ENCODE measurements at places on chromosomes 16 and 17. TPM values are rescaled to one million over a fixed set of nuclear protein-coding genes. Genes with fewer than 3 reads are reported as not detected.

The GTF3C1 gene
- total RNA-seq, result 56.1 TPM

The ARL5C gene
- total RNA-seq, result not detected

The PRCD gene
- 1.1 TPM for total RNA-seq

DNA sequence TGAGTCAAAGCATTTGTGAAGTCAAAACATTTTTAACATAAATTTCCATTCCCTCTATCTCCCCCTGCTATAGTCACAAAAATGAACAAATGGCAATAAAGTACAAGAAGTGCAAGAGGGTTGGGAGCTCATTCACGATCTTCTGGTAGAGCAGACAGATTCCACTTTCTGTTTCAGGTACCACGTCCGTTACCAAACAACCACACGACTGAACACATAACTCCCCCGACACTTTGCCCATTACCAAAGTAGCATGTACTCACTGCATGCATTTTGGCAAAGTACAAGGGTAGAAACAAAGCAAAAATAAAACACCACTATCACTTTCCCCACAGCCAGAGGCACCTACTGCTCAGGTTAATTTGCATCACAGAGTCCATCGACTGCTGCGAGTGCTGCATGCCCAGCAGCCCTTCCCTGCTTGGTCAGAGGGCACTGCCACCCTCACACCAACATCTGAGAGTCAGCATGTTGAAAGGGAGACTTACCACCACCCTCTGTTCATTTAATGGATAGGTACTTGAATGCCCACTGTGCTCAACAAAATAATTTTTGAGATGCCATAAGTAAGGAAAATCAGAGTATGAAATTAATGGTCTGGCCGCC lies 150.3 kb upstream of the AXIN2 start:
- no peak for DNase-seq
- no peaks in the 10 kb centered on the region for H3K27me3 ChIP-seq
- H3K27ac ChIP-seq, result no peak overlapping the region
- no peaks in the 10 kb centered on the region for H3K36me3 ChIP-seq

DNA sequence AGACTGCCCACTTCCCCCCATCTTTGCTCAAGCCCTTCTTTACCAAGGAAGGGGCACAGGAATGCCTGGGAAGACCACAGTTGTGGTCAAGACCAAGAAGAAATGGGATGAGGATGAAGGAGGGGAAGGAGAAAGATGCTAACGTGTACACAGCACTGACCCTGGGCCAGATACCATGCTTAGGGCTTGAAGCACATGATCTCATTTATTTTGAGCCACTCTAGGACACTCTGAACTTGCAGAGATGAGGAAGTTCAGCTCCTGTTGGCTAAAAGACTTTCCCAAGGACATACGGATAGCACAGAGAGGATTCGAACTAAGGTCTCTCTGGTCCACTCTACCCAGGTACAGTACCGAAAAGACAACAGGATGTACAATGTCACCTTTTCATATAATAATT lies 42.6 kb downstream of the PIK3R5 start:
- no peak for DNase-seq
- peaks cover 51% of the 10 kb centered on the region for H3K36me3 ChIP-seq
- no peak overlapping the region for H3K4me3 ChIP-seq

GRCh38 chr16:3980253-3981111 lies 100.0 kb upstream of the CREBBP start:
- DNase-seq, result no peak
- H3K4me1 ChIP-seq, result peaks cover 1% of the 10 kb centered on the region
- peaks cover 4% of the 10 kb centered on the region for H3K36me3 ChIP-seq
- no peak overlapping the region for H3K4me3 ChIP-seq
- H3K27ac ChIP-seq, result no peak overlapping the region
- no peaks in the 10 kb centered on the region for H3K27me3 ChIP-seq

DNA sequence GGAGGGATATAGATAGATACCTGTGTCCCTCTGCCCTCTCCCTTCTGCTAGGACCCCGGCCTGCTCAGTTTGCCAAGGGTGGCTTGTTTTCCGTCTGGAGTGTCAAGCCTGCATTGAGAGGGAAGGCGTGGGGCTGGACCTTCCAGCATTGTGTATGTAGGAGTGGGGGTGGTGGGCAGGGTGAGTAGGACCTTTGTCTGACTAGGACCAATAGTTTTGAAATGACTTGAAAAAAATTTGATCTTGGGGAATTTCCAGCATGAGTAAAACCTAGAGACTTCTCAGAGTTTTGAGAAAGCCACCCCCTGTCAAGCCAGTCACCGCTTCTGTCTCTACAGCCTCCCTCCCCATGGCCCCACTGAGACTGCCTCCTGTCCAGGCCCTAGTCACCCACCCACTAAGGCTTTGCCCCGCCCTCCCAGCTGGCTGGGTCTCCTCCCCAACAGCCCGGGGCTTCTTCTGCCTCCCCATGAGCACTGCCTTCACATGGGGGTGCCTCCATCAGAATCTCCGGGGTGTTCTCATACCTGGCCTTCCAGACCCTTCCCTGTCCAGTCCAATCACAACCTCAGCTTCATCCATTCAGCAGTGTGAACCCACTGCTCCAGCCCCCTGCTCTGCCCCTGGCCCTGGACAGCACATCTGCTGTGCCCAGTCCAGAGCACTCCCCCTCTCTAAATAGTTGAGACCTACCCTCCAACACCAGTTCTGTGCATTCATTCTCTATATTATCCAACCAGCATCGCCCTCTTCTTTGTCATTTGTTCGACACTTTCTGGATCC lies 207.0 kb downstream of the MSI2 start:
- H3K4me1 ChIP-seq, result peaks cover 39% of the 10 kb centered on the region
- peak; percentile 45 for DNase-seq
- H3K27ac ChIP-seq, result peak overlapping the region; percentile 49

GRCh38 chr17:77281122-77281903 lies 140.5 kb downstream of the SEC14L1 start:
- peaks cover 9% of the 10 kb centered on the region for H3K4me1 ChIP-seq
- peaks cover 41% of the 10 kb centered on the region for H3K27me3 ChIP-seq
- H3K27ac ChIP-seq, result no peak overlapping the region
- peak overlapping the region; percentile 77 for H3K4me3 ChIP-seq
- H3K36me3 ChIP-seq, result no peaks in the 10 kb centered on the region

- peaks cover 4% of the 10 kb centered on the region for H3K4me1 ChIP-seq
- H3K36me3 ChIP-seq, result peaks cover 9% of the 10 kb centered on the region
- no peak overlapping the region for H3K4me3 ChIP-seq
- DNase-seq, result no peak
These were observed 8.2 kb downstream of the VPS4A start for GRCh38 chr16:69319381-69319780.

DNA sequence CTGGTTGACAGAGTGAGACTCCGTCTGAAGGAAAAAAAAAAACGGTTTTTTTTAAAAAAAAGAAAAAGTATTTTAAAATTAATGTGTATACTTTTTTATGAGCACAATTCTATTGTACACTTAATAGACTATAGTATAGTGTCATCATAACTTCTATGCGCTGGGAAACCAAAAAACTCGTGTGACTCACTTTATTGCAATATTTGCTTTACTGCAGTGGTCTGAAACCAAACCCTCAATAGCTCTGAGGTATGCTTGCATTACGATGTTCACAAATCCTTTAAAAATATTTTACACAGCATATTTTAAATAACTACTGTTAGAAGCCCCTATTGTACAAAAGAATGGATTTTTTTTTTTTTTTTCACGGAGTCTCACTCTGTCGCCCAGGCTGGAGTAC lies 12.4 kb upstream of the MAP2K6 start:
- no peak overlapping the region for H3K27ac ChIP-seq
- peaks cover 5% of the 10 kb centered on the region for H3K27me3 ChIP-seq
- no peaks in the 10 kb centered on the region for H3K36me3 ChIP-seq
- DNase-seq, result no peak

DNA sequence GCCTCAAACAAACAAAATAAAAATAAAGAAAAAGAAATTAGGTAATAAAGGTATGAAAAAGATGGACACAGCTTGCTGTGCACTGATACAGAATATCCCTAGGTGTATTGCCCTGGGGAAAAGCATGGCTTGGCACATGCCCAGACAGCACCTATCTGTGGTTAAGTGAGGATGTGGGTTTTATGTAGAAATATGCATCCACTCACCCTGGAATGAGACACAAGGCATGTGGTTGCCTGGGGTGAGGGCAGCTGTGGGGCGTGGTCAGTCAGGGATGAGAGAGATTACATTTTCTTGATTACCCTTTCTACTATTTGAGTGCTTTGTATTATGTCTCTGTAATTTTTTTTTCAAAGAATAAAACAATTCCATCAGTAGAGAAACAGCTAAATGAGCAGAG lies 6.9 kb downstream of the PLLP start:
- DNase-seq, result peak; percentile 61
- no peaks in the 10 kb centered on the region for H3K36me3 ChIP-seq
- peak overlapping the region; percentile 65 for H3K4me3 ChIP-seq
- H3K27ac ChIP-seq, result peak overlapping the region; percentile 22
- peaks cover 17% of the 10 kb centered on the region for H3K4me1 ChIP-seq

DNA sequence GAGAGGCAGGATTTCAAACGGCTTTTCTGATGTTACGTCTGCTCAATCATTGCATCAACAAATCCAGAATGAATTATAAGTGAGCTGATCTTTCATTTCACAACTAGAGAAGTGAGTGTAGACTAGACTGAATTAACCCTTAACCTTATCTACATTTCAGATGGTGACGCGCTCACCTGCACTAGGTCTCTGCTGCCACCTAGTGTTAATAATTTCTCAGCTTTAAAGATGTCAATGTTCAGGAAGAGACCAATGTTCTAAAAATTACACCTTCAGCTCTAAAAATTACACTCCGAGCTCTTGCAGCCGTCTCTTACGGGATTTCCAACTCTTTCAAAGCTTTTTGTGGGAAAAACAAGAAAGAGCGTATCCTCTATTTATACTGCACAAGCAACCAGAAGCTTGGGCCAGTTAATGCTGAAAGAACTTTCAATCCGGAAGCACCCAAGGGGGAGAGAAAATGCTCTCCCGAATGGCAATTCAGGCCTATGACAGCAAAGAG lies 88.2 kb upstream of the FA2H start:
- no peak overlapping the region for H3K27ac ChIP-seq
- no peak overlapping the region for H3K4me3 ChIP-seq
